ENCODE measurements at places on chromosomes 16 and 17.

DNA sequence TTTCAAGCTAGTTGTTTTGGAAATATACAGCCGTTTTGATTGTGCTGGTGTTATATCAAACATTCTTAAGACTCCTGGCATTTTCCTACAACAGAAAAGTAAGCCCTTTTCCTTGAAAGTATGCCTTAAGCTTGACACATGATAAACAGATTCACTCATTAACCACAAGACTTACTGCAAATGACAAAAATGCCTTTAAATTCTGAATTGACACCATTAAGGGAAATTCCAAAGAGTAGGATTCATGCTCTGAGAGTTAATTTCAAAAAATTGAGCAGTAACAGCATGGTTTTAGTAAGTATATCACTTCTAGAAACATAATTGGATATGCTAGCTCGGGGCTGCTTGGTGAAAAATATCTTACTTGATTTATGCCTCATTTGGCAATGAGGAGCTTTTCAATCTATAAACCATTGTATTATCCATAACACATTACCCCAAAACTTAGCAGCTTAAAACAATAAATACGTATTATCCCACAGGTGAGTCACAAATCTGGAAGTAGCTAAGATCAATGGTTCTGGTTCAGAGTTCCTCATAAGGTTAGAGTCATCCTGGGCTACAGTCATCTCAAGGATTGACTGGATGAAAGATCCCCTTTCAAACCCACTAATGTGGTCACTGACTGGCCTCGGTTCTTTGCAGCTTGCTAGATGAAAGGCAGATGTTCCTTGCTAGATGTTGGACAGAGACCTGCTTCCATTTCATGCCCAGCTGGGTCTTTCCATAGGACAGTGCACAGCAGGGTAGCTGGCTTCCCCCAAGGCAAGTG lies 8.2 kb upstream of the PHAF1 start:
- DNase-seq, result no peak

- no peak for DNase-seq
Measured at GRCh38 chr17:81200695-81201580, 21.8 kb downstream of the CEP131 start.

GRCh38 chr17:39579318-39580081 lies 28.2 kb downstream of the NEUROD2 start:
- no peak for DNase-seq

GRCh38 chr16:4052801-4053293 lies 63.4 kb downstream of the ADCY9 start:
- DNase-seq, result no peak

Measured in stimulated activated CD8-positive, alpha-beta memory T cell treated with anti-CD3 and anti-CD28 coated beads, Interleukin-15, amount 100 ng/mL, for 24 hours (primary cell).